Panc1 (cell line): ENCODE measurements at places on chromosomes 1 and 21.

DNA sequence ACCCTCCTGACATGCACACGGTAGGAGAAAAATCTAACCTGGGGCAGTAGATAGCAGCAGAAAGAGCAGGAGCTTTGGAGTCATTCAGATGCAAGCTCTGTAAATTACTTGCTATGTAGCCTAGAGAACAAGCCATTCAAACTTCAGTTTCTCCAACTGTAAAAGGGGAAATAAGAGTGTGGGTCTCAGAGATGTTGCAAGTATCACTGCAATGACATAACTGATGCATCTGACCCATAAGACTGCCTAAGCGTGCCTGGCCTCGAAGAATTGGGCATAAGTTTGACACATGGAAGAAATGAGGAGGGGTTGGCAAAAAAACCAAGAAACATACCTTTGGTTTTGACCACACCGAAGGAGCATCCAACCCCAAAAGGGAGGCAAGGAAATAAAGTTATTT is 5.2 kb downstream of the AK2 start:
- no peak for DNase-seq

DNA sequence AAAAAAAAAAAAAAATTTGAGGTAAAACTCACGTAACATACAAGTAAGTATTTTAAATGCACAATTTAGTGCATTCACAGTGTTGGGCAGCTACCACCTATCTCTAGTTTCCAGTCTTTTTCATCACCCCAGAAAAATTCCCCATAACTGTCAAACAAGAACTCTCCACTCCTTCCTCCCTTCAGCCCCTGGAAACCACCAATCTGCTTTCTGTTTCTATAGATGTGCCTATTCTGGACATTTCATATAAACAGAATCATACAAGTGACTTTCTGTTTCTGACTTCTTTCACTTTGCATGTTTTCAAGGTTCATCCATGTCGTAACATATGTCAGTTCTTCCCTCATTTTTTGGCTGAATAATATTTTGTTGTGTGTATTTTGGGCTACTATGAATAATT is 24.9 kb upstream of the ETS2 start:
- DNase-seq: no peak

GRCh38 chr1:171115280-171115897 is 24.7 kb downstream of the FMO3 start:
- DNase-seq: no peak

DNA sequence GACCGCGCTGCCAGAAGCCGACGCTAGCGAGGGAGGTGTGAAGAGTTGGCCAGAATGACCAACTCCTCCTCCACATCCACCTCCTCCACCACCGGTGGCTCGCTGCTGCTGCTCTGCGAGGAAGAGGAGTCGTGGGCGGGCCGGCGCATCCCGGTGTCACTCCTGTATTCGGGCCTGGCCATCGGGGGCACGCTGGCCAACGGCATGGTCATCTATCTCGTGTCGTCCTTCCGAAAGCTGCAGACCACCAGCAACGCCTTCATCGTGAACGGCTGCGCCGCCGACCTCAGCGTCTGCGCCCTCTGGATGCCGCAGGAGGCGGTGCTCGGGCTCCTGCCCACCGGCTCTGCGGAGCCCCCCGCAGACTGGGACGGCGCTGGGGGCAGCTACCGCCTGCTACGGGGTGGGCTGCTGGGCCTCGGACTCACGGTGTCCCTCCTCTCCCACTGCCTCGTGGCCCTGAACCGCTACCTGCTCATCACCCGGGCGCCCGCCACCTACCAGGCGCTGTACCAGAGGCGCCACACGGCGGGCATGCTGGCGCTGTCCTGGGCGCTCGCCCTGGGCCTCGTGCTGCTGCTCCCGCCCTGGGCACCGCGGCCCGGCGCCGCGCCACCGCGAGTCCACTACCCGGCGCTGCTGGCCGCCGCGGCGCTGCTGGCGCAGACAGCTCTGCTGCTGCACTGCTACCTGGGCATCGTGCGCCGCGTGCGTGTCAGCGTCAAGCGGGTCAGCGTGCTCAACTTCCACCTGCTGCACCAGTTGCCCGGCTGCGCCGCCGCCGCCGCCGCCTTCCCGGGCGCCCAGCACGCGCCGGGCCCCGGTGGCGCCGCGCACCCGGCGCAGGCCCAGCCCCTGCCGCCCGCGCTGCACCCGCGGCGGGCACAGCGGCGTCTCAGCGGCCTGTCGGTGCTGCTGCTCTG is 1.2 kb downstream of the GPR88 start:
- DNase-seq: no peak

- DNase-seq: no peak
Observed at GRCh38 chr21:14058566-14058965, 152.2 kb downstream of the LIPI start.

DNA sequence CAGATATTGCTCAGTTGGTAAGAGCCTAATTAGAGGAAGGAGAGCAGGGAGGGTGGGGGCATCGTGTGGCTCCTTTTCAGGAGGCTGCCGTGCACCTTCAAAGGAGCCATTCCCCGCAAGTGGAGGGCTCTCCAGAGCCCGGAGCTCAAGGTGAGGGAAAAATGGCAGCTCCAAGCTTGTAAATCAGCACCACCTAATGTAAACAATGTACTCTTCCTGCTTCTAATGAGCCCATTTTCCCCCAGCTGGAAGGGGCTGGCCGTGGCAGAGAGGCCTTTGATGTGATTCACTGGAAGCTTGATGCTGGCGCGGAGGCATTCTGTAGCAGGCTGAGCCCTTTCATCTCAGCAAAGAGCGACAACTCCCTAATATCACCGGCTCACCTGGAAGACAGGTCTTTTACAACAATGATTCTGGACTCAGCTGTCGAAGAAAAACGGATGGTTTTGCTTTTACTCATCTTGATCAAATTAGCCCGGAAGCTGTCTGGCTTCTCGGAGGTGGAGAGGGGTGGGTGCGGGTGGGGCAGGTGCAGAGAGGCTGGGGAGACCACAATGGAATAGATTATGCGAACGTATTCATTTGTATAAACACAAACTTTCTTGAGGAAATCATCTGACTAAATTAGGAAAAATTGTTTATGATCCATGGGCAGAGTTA is 112.5 kb downstream of the RRAGC start:
- no peak for DNase-seq

DNA sequence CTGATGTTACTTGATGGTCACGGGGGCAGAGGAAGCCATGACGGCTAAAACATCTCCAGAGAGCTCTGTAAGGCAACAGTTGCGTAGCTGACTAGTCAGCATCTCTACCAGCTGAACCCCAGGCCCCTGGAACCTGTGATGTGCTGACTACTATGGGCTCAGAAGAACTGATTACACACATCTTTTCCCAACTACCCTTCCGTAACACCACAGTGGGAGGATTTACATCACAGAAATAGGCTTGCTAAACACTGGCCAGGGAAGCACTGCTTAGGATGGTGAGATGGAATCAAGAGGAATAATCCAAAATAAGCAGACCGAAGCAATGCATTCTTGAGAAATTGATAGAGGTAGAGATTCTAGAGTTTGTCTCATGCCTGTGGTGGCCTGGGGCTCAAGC is 122.5 kb downstream of the SMYD2 start:
- DNase-seq: no peak

DNA sequence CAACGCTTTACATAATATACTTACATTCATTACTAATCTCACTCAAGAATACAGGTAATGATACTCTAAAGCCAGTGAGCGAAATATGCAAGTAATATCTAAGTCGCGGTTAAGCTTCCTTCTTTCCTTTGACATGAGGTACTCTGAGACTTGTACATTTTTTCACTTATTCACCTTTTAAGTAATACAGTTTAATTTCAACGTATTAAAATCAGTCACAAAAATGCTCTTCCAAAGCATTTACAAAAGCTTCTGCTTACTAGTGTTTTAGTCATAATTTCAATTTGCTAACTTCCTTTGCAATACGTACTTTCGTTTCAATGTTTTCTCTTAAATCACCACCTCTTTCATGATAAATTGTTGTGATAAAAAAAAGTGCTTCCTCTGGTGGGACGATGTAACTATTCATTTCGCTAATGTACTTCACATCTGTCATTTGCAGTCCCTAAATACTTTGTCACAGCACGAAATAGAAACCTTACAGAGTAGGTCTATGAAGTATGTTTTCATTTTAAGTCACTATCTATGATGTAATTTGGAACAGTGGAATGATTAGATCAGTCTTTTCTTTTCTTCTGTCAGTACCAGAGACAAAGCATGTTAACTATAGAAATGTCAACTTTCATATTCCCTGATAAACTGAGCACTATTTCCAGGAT is 34.0 kb upstream of the ADGRL4 start:
- no peak for DNase-seq

GRCh38 chr1:51518586-51519047 is 449 bp downstream of the EPS15 start:
- DNase-seq: no peak

- no peak for DNase-seq
Observed at GRCh38 chr21:45845770-45846090, 135.8 kb upstream of the COL6A1 start.
